Stimulated activated CD4-positive, alpha-beta T cell treated with anti-CD3 and anti-CD28 coated beads, Interleukin-4, amount 100 ng/mL, for 48 hours (primary cell): ENCODE measurements at places on chromosomes 1 and 21.

GRCh38 chr1:222124602-222125001, 382.7 kb upstream of the DUSP10 start:
- no peak for DNase-seq

GRCh38 chr21:46286648-46287002, 483 bp downstream of the YBEY start:
- DNase-seq: no peak

DNA sequence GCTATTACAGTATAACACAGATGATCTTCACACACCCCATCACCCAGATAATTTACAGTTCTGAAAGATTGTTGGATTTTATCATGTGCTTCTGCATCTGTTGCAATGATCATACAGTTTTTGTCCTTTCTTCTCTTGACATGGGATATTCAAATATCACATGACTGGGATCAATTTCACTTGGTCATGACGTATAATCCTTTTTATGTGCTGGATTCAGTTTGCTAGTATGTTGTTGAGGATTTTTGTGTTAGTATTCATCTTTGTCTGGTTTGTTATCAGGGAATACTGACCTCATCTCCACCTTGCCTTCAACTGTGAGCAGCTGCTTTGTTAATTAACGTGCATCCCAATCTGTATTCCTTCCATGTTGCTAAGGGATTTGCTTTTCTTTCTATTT, 44.7 kb upstream of the DISC1 start:
- DNase-seq: no peak

DNA sequence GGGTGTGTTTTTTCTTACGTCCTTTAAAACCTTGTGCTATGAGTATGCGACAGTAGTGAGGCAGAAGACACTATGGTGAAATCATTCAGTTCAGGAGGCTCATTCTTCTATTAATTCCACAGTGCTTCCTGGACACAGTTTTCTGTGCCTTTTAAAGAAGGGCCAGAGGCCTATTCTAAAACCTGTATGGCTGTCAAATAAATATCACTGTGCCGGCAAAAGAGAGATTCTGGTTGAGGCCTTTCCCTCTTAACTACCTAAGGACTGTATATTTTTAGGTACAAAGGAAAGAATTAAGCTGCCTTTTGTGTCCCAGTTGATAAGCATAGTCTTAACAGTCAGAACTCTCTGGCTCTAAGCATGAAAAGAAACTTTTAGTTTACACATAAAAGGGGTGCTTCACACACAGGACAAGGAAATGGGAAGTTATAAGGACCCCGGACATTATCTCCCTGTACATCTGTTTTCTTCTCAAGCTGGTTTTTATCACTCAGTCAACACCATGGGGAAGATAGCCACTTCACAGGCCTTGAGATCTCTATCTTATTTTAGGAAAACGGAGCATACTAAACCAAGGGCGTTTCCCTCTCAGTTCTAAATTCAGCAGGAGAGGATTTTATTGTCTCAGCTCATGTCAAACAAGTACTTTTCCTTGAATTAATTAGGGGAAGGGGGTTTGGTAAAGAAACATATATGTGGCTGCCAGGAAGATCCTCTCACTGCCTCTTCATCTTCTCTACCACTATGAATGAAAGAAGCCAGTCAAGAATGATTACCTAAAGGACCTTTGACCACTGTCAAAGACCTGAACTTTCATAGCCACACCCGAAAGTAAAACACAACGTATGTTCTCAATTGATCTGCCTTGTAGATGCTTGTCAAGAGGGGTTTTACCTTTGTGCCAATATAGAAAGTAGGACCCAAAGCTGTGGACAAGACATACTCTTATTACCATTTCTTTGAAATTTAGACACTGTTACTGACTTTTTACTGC, 71.4 kb upstream of the HSPA13 start:
- no peak for DNase-seq

- DNase-seq: no peak
Measured at GRCh38 chr21:15752763-15753407, 23.1 kb downstream of the USP25 start.

DNA sequence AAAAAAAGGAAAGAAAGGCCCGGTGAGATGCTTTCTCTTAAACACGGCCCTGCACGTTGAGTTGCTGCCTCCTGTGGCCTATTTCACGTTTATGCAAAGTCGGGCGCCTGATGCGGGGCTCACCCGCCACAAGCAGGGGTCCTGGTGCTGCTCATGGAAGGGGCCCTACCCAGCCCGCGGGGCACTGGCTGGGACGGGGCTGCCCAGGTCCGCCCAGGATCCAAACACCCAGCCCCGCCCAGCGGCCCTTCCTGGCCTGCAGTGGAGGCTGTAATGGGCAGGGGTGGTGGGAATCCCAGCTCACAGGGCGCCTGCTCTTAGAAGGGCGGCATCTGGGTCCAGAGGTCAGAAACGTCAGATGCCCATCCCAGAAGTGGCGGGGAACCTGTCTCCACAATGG, 1.6 kb downstream of the COL6A2 start:
- DNase-seq: no peak

- DNase-seq: no peak
Measured at GRCh38 chr1:39305555-39305954, 101.1 kb downstream of the MACF1 start.

DNA sequence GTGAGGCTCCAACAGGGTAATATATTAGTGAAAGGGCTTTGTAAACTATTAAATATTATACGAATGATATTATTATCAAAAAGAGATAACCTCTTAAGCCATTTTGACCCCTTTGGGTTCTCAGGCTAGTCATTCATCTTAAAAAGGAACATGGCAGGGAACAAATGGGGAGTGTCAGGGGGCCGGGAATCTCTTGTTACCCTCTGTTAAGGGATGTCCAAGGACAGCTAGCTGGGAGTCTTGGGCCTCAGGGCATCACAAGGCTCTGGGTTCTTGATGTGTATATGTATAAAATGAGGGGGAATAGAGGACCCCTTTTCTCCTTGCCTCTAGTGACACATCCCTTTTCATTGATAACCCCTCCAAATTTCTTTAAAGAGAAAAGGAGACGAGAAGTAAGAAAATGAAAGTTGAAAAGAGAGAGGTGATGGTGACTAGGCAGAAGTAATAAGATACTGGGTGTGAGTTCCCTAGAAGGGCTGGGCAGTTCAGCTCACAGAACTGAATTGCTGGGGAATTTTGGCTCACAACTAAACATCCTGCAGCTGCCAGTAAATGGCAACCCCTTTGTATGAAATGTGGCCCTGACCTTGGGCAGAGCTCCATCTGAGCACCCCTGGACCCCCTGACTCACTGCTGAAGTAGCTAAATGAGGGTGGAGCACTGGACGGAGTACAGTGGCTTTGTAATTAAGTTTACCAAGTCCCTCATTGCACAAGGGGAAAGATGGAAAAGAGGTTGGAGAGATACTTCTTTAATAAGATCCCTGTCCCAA, 20.0 kb upstream of the ZNF326 start:
- no peak for DNase-seq
